ENCODE measurements at places on chromosomes 4 and X.

GRCh38 chr4:156934259-156934635 lies 37.4 kb downstream of the PDGFC start:
- no peak for DNase-seq

DNA sequence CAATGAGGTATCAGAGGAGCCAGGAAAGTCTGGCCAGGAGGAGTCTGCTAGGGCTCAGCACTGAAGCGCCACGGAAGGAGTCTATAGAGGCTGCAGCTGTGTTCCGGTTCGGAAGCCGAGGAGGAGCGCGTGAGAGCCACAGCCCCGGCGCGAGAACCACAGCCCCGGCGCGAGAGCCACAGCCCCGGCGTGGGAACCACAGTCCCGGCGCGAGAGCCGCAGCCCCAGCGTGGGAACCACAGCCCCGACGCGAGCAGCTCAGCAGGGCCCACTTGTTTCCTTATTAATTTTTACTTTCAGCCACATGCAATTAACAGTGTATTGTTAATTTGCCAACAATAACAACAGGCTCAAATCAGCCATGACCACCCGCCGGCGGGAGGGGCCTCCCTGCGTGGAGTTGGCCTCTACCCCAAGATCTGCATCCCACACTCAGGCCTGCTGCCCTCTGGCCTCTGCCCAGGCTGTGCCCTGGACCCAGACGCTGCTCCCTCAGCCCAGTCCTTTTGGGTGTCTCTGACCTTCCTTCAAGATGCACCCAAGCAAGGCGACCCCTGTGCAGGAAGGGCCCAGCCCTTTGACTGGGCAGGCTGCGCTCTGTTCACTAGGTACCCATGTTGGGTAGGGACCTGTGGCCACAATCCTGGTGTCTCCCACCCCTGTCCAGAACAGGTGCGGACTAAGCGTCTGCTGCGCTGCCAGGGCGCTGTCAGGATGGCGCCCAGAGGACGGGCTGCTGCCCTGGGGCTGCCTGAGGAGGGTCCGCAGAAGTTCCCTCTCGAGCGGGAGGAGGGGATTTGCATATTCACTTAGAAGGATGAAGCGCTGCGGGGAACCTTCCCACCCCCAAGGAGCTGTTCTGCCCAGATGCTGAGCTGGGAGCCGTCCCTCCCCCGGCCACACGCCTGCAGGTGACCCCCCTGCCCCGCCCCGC lies 113.8 kb downstream of the ADRA2C start:
- no peak for DNase-seq

- no peak for DNase-seq
These were observed 377.8 kb upstream of the PRKX start for GRCh38 chrX:4091046-4091760.

DNA sequence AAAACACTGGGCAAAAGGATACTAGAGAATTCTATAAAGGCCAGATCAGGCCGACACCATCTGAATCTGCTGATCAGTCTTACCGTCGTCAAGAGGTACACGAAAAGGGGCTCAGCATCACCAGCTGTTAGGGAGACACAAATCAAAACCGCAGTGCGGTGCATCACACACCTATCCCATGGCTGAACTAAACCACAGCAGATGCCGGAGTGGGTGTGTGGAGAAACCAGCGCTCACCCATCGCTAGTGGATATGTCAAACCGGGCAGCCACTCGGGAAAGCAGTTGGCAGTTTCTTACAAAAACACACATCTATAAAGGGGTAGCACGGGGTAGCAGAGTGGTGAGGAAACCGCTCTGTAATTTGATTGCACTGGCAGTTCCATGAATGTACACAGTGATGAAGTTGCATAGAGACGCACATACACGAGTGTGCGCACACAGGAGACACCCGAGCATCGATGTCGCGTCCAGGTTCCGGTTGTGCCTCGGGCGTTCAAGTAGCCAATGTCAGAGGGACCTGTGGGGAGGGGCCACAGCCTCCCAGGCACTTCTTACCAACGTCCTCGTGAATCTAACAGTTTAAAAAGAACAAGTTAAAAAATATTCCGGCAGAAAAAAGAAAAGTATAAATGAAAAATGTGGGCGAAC lies 23.1 kb upstream of the CCNQ start:
- no peak for DNase-seq

DNA sequence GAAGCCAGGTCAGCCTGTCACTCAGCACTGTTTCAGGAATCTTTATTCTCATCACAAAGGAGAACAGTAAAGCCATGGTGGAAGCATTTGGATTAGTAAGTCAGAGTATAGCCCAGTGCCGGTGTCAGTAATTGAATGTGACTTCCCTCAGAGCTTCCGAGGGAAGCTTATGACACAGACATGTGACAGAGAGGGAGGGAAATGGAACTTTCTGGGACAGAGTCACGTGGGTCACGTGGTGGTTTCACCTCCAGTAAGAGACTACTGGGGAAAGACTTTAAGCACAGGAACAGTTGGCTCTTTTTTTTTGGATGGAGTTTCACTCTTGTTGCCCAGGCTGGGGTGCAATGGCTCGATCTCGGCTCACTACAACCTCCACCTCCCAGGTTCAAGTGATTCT lies 53.3 kb upstream of the CCDC160 start:
- no peak for DNase-seq

DNA sequence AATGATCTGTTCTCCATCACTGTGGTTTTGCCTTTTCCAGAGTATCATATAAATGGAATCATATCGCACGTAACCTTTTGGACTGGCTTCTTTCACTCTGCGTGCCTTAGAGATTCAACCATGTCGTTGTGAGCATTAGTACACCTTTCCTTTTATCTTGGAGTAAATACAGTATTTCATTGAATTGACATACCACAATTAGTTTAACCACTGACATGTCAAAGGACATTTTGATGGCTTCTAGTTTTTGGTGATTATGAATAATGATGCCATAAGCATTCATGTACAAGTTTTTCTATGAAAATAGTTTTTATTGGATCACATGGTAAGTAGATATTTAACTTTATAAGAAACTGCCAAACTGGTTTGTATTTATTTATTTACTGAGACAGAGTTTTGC lies 35.2 kb downstream of the DDX3X start:
- DNase-seq, result no peak

DNA sequence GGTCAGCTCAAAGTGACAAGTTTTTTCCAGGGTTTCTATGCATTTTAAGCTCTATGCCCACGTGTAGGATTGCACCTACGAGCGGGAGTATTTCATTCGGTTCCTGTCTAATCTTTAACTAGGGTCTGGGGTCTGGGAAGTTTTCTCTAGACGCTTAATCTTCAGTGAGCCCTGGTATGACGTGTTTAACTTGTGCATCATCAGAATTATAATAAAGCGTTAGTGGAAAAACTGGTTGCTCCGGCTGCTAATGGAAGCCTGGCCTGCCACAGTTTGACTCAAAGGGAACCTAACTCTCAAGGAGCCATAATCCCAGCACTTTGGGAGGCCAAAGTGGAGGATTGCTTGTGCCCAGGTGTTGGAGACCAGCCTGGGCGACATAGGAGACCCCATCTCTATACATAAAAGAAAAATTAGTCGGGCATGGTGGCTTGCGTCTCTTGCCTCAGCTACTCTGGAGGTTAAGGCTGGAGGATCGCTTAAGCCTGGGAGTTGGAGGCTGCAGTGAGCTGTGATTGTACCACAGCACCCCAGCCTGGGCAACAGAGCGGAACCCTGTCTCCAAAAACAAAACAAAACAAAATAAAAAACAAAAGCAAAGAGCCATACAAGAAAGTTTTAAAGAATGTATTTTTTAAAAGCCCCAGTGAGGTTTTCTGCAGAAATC lies 30.2 kb downstream of the ARSD start:
- DNase-seq, result no peak

DNA sequence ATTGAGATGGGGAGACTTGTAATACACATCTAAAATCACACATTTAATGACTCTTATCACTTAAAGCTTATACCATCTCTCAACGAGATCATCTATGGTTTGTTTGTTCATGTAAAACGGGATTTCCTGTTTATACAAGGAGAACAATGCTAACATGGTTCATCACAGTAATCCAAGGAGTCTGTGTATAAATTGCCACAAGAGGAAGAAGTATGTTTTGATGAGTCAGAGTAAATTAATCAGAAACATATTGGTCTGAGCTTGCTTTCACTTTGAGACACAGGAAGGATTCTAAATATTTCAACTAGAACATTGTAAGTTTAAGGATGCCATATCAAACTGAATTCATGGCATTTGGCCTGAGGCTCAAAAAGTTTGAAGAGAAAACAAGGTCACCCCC lies 594.1 kb downstream of the GLUD2 start:
- no peak for DNase-seq

DNA sequence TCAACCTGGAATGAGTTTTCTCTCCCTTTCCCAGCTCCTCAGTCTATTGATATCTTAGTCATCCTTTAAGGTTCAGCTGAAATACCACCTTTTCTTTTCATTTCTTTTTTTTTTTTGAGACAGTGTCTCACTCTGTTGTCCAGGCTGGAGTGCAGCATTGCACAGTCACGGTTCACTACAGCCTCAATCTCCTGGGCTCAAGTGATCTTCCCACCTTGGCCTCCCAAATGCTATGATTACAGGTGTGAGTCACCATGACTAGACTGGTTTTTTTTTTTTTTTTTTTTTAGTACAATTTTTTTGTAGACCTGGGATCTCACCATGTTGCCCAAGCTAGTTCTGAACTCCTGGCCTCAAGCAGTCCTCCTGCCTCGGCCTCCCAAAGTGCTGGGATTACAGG lies 28.9 kb downstream of the AFF1 start:
- no peak for DNase-seq

DNA sequence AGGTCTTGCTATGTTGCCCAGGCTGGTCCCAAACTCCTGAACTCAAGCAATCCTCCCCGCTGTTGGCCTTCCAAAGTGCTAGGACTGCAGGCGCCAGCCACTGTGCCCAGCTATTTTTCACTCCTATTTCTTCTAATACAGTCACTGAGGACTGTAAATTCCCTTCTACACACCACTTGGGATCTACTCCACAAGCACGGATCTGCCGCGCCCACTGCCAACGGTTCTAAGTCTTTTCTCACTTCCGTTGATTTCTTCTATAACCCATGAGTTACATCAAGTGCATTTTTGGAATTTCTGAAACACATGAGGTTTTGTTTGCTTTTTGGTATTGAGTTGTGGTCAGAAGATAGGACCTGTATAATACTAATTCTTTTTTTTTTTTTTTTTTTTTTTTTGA lies 48.6 kb downstream of the FAM53A start:
- DNase-seq, result no peak

- no peak for DNase-seq
These were observed 195.6 kb downstream of the RASL11B start for GRCh38 chr4:53057679-53058078.

- DNase-seq, result no peak
These were observed 875.8 kb upstream of the SLIT2 start for GRCh38 chr4:19375931-19376330.

GRCh38 chr4:170259631-170260153 lies 169.9 kb upstream of the AADAT start:
- no peak for DNase-seq

DNA sequence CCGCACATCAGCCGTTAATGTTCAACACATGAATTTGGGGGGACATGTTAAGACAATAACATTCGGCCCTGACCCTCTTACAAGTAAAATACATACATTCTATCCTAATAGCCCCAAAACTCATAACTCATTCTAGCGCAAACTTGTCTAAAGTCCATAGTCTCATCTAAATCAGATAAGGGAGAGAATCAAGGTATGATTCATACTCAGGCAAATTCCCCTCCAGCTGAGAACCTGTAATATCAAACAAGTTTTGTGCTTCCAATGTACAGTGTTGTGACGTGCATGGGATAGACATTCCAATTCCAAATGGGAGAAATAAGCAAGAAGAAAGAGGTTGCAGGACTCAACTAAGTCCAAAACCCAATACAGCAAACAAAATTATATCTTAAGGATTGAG lies 69.0 kb downstream of the SERPINA7 start:
- DNase-seq, result no peak

- DNase-seq, result no peak
These were observed 145.6 kb downstream of the RAP1GDS1 start for GRCh38 chr4:98406819-98407218.

DNA sequence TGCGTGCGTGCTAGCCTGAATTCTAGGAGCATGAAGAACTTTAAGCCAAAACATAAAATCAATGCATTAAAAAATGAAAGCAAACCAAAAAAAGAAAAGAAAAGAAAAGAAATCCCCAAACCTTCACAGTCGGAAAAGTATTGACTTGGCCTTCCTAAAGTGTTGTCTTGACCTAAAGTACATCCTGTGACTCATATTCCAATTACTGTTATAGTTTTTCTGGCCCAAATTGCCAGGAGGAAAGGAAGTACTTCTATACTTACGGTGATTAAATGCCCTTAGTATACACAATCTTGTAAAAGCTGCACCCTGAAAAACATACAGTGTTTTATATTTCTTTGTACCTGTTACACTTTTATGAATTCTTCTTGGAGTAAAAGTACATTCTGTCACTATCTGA lies 512.8 kb downstream of the ANKRD50 start:
- DNase-seq, result no peak

GRCh38 chr4:161907590-161907955 lies 256.2 kb downstream of the FSTL5 start:
- DNase-seq, result no peak

- no peak for DNase-seq
These were observed 26.5 kb downstream of the RASGEF1B start for GRCh38 chr4:81445196-81445595.

GRCh38 chrX:71666240-71667223 lies 814 bp upstream of the LOC101059915 start:
- DNase-seq, result no peak

- no peak for DNase-seq
These were observed 107.2 kb downstream of the GASK1B start for GRCh38 chr4:158065603-158066002.

- DNase-seq, result no peak
These were observed 89.2 kb downstream of the CHRDL1 start for GRCh38 chrX:110706446-110706845.

DNA sequence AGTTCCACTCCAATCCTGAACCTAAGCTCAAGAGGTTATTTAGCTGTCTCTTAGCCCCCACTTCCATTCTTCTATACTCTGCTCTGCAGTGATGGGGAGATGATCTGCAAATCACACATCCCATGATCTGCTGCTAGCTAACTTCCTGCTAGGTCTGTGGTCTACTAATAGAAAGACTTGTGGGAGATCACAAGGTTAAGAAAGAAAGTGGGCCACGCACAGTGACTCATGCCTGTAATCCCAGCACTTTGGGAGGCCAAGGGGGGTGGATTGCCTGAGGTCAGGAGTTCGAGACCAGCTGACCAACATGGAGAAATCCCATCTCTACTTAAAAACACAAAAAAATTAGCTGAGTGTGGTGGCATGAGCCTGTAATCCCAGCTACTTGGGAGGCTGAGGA lies 471.1 kb upstream of the NWD2 start:
- DNase-seq, result no peak

- no peak for DNase-seq
These were observed 968 bp downstream of the GPRIN3 start for GRCh38 chr4:89306486-89307177.

GRCh38 chr4:116923389-116923788 lies 162.0 kb downstream of the TRAM1L1 start:
- no peak for DNase-seq

DNA sequence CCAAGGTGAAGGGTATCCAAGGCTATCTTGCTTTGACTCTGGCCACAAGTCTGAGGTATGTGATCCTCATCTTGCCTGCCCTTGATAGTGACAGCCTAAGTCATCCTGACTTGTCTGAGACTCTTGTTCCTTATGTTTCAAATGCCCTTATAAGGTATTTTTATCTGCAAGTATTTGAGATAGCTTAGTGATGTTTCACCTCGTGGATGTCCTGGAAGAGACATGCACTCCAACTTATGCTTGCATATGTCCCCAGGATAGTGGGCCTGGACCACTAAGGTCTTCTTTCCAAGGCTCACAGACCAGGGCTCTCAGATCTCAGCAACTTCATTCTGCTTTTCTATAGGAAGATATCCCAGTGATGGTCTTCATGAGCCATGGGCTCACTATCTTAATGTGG lies 120.5 kb upstream of the WDR1 start:
- no peak for DNase-seq

- no peak for DNase-seq
These were observed 19.3 kb downstream of the ANXA5 start for GRCh38 chr4:121677524-121677923.
